ENCODE measurements at places on chromosomes 3 and 15.

- DNase-seq = no peak
These were observed 3.1 kb downstream of the CCR4 start for GRCh38 chr3:32954506-32954905.

DNA sequence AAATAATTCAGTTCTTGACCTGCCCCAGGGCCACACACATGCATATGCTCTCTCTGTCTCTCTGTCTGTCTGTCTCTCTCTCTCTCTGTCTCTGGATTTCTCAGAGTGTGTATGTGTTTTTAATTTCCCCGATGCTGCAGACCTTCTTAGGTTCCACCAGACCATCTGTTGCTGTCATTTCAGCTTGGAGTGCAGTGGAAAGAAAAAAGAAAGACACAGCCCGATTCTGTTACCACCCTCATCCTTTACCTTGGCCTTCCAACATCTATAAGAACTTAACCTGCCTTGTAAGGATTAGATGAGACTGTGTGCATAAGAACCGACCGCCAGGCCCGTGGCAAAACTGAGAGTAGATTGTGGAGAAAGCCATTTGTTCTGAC is 9.7 kb upstream of the PGPEP1L start:
- no peak for DNase-seq

- DNase-seq = peak; percentile 78
These were observed 45.8 kb upstream of the SH3BP5 start for GRCh38 chr3:15377961-15378791.

DNA sequence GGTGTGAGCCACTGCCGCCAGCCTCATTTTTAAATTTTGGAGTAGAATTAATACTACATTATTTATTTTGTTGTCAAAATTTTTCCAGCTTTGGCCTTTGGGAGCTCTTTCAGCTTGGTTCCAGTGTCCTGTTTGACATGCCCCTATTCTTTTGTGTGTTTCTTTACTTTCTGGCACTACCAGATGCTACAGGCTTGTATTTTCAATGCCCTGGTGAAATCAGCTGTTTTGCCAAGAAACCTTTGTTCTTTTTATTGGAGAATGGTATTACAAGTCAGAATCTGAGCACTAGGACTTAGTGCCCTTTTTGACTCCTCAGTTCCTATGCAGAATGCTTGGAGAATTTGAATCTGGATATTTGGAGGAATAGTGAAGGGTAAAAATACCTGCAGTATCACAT is 26.6 kb downstream of the RNF111 start:
- DNase-seq = no peak

GRCh38 chr3:28022916-28023315 is 218.5 kb upstream of the CMC1 start:
- no peak for DNase-seq

GRCh38 chr3:105364128-105364527 is 2.6 kb upstream of the ALCAM start:
- no peak for DNase-seq

Measured in NCI-H1048 (cell line).